ENCODE measurements at places on chromosomes 12 and 14.

DNA sequence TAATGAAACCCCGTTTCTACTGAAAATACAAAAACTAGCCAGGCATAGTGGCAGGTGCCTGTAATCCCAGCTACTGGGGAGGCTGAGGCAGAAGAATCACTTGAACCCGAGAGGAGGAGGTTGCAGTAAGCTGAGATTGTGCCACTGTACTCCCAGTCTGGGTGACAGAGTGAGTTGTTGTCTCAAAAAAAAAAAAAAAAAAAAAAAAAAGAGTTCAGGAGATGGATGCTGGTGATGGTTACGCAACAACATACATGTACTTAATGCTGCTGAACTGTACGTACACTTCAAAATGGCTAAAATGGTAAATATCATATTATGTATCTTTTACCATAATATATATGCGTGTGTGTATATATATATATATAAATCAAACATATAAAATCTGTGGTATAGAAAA lies 29.0 kb downstream of the ACTN1 start:
- no peak for DNase-seq

DNA sequence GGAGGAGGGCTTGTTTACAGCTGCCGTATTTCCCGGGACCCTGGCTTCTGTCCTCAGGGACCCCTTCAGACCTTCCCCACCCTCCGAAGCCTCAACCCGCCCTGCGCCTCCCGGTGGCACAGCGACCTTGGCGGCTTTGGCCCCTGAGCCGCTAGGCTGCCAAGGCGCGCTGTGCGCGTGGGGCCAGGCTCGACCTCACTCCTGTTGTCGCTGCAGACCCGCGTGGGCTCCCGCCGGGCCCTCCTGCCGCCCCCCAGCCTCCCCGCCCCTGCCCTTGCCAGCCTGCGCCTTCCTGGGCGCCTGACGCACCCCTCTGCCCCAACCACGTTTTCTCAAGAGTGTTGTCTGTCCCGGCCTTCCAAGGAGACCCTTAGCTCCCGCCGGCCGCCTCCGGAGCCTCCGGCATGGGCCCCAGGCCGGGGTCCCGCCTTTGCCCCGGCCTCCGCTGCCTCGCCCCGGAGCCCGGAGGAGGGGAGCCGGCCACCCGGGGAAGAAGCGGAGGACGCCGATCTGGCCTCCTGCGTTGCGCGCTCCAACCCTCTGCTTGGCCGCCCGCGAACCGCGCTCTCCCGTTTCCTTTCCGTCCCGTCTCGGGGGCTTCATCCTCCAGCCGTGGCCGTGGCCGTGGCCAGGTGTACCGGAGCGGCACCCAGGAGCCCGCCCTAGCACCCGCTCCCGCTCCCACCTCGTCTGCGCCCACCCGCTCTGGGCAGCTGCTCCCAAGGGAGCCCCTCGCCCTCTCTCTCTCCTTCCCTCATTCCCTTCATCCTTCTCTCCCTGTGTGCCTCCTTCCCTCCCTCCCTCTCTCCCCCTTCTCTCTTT lies 19.9 kb downstream of the PPP2R5C start:
- DNase-seq = no peak

- DNase-seq = no peak
Observed at GRCh38 chr12:75665216-75665615, 153.8 kb upstream of the KRR1 start.

GRCh38 chr14:51870606-51871005 lies 10.2 kb downstream of the GNG2 start:
- DNase-seq = no peak

GRCh38 chr14:20559461-20559904 lies 1.4 kb downstream of the RNASE9 start:
- DNase-seq = no peak

- DNase-seq = no peak
Observed at GRCh38 chr12:91722072-91722471, 423.6 kb downstream of the BTG1 start.

GRCh38 chr12:124979568-124979967 lies 9.4 kb downstream of the DHX37 start:
- DNase-seq = no peak

DNA sequence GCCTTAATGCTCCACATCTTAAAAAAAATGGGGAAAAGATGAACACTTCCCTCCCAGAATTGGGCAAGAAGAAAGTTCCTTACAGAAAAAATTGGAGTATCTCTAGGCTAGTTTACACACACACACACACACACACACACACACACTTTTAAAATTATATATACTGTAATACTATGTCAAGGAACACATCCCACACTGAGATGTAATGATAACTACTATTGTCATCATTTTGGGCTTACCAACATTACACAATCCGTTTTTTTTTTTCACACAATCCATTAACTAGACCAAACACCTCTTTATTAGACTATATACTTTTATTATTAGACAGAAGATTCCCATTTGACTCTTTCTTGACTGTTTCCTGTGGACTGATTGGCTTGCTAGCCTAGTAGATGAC lies 2.5 kb downstream of the LTBR start:
- DNase-seq = no peak

GRCh38 chr12:95003921-95004272 lies 400 bp upstream of the NDUFA12 start:
- no peak for DNase-seq

GRCh38 chr14:66237741-66238140 lies 248.4 kb upstream of the CCDC196 start:
- DNase-seq = no peak

GRCh38 chr14:63727231-63727735 lies 582 bp downstream of the SGPP1 start:
- DNase-seq = no peak

DNA sequence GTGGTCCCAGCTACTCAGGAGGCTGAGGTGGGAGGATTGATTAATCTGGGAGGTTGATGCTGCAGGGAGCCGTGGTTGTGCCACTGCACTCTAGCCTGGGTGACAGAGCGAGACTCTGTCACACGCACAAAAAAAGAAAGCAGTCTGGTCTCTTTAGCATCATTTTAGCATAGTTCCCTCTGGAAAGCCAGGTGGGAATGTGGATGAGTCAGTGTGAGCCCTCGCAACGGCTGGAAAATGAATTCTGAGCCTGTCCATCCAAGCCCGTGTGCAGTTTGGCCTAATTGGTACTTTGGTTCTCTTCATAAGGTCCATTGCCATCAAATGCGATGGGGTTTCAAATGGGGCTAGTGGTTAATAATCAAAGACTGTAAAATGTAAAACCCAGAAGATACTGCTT lies 2.4 kb downstream of the MYL2 start:
- DNase-seq = no peak

All from stimulated activated CD8-positive, alpha-beta memory T cell treated with anti-CD3 and anti-CD28 coated beads, Interleukin-4, amount 100 ng/mL, for 4 hours (primary cell).